ENCODE measurements at places on chromosomes 5 and 9.

- no peak for DNase-seq
These were observed 300.3 kb upstream of the GRAMD2B start for GRCh38 chr5:126122942-126123341.

- no peak for DNase-seq
These were observed 2.9 kb upstream of the NR3C1 start for GRCh38 chr5:143406408-143406807.

- no peak for DNase-seq
These were observed 19.6 kb downstream of the CYFIP2 start for GRCh38 chr5:157285310-157286035.

GRCh38 chr5:127326976-127327755 is 36.6 kb downstream of the MEGF10 start:
- DNase-seq = no peak

- no peak for DNase-seq
These were observed 21.8 kb upstream of the FKTN start for GRCh38 chr9:105535920-105536668.

- DNase-seq = no peak
These were observed 37.9 kb upstream of the RASA1 start for GRCh38 chr5:87229780-87230179.

DNA sequence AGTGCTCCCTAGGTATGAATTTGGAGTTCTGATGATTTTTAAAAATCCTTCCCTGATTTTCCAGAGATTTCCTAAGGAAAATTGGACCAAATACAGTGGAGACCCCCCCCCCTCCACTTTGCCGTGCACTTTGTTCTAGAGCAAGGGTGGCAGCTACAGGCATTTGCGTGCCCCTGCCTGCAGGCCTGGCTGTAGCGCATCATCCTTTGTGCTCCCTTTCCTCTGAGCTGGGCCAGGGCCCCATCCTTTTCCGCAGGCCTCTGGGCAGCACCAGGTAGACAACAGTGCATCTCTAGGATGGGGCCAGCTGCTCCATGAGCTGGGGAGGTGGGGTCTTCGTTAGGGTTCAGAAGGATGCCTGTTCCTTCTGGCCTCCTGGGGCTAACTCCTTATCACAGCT is 39.6 kb downstream of the TRIO start:
- DNase-seq = no peak

DNA sequence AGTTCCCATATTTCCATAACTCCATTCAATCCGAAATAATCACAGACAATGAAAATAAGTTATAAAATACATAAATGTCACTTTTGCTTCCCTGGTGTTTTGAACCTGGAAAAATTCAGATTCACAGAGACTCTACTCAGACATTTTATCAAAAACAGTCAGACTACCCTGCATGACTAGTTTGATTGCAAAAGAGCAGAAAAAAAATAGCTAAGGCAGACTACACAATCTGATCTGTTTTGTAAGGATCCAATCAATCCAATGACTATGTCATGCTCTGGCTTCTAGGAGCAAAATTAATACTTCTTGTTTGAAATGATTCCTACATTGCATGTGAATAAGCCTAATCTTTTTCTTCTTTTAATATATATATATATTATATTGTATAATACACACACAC is 1262.6 kb downstream of the EFNA5 start:
- no peak for DNase-seq

GRCh38 chr5:80453366-80453765 is 34.5 kb upstream of the FAM151B start:
- no peak for DNase-seq

GRCh38 chr5:129135633-129136032 is 41.1 kb downstream of the ISOC1 start:
- DNase-seq = no peak

DNA sequence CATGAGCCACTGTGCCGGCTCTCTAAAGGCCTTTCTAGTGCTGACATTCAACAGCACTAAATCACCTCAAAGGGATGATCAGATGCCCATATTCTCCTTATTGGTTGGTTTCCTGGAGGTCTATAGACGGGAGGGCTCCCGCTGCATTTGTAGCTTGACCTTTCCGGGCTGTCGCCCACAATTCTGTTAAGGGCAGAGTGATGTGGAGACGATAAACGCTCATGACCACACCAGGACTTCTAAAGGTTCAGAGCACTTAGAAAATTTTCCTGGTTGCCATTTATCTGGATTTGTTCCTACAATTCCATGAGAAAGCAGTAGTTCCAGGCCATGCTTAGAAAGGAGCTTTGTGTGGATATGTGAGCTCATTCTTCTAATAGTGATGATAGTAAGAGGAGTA is 170.3 kb downstream of the SLC12A2 start:
- DNase-seq = no peak

- no peak for DNase-seq
These were observed 12.5 kb downstream of the LHX2 start for GRCh38 chr9:124024107-124024506.

- DNase-seq = no peak
These were observed 35.5 kb upstream of the ADAMTSL1 start for GRCh38 chr9:18438300-18438925.

DNA sequence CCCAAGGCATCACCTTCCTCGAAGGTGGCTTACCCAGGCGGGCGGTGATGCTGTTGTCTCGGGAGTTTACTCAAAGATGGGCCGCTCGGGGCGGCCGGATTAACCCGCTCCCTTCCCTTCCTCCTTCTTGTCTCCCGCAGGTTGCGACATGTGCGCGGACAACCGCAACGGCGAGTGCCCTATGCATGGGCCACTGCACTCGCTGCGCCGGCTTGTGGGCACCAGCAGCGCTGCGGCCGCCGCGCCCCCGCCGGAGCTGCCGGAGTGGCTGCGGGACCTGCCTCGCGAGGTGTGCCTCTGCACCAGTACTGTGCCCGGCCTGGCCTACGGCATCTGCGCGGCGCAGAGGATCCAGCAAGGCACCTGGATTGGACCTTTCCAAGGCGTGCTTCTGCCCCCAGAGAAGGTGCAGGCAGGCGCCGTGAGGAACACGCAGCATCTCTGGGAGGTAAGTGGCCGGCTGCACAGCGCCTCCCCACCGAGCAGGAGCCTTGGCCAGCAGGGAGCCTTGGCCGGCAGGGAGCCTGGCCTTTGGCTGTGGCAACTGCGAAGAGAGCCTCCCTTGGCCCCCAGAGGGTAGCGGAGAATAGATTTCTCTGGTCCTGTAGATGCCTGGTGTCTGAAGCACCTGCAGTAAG is 10.6 kb downstream of the PRDM6 start:
- no peak for DNase-seq

- DNase-seq = no peak
These were observed 21.8 kb upstream of the MSH3 start for GRCh38 chr5:80632700-80633099.

GRCh38 chr9:77744841-77745430 is 96.8 kb upstream of the GNA14 start:
- no peak for DNase-seq

DNA sequence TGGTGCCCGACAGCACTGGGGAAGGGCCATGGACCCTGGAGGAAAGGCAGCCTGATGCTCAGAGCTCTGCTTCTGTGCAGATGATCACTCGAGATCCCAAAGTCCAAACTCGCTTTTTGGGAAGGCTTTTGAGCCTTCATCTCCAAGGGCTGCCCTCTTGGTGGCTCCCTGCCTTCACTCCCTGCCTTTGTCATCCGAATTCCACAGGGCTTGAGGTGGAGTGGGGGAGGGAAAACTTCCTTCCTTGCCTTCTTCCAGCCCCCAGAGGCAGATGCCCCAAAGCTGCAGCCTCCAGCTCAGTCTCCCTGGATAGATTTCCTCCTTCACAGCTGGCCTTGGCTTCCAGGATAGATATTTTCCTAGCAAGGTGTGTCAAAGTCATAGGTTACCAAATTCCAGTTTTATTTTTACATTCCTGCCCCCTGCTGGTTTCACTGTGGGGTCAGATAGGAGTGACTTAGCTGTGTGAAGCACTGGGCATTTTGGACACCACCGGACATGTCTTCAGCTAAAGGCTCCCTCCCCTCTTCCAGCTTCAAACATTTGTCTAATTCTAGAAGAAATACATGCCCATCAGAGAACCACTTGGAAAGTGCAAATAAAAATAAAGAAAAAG is 268.2 kb downstream of the HSPA4 start:
- DNase-seq = no peak

- no peak for DNase-seq
These were observed 103.0 kb downstream of the AOPEP start for GRCh38 chr9:94829380-94830070.

DNA sequence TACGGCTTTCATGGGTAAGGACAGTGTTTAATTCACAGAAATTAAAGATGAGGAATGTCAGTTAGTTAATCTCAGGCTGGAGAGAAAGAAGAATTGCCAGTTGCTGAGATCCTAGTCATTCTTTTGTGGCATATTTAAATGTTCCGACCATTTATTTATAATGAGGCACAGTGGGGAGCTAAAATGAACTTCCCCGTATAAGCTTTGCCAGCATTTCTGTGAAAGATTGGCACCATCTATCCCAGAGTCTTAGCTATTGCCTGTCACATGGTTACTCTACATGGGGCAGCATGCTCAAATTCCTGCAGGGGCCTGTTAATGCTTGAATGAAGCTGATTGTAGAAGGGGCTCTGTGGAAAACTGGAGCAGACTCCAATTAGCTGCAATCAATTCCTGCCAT is 314.1 kb downstream of the PRELID2 start:
- DNase-seq = no peak

- DNase-seq = no peak
These were observed 21.8 kb downstream of the GRIN3A start for GRCh38 chr9:101716629-101717028.

GRCh38 chr9:110579034-110579861 is at the start of gene SVEP1:
TSS of gene SVEP1 (minus strand) at chr9:110579741. CDS start at chr9:110579543, 198 bp downstream.
- DNase-seq = no peak

DNA sequence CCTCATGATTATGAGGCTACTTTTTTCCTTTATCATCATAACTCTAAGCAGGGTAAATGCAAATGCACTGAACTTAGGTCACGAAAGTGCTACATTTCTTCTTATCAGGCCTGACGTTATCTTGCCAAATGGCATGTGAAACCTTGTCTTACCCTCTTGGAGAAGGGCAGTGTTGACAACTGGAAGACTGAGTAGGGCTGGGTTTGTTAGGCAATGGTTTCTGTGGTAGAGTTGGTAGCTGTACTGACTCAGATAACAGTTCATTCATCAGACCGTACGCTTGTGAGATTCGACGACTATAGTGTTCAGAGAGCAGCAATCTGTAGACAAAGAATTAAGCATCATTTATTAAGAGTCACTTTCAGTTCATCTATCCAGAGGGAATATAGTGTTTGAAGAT is 127.7 kb downstream of the CPLANE1 start:
- no peak for DNase-seq

DNA sequence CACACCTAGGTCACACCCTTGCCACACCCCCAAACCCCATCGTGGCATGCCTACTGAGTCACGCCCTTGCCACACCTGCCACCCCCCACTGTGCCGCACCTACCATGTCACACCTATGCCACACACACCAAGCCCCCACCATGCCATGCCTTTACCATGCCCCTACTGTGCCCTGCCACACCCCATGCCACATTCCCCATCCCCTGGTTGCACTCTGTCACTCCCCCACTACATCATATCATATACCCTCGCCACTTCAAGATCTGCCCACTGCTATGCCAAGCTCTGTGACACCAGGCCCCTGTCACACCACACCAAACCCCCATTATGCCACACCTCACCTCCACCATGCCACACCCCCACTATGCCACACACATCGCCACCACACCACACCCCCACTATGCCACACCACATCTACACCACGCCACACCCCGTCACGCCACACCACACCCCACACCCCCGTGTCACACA is 101.2 kb downstream of the OLFM1 start:
- DNase-seq = no peak
